Right atrium auricular region (tissue), 2 donors: ENCODE measurements at places on chromosomes 2 and 18. TPM values are rescaled to one million over a fixed set of nuclear protein-coding genes. Genes with fewer than 3 reads are reported as not detected.
A peak's percentile ranks its signal among the peaks of the same experiment; 100 is the strongest.

Gene DIS3L2
- 22.1 TPM for total RNA-seq

Gene MARCHF7
- total RNA-seq = 79.5 TPM

Gene ANTXR1
- total RNA-seq = 52.2 TPM

Gene PRKAG3
- total RNA-seq = 0.19 TPM

Gene PFN4
- 0.39 TPM for total RNA-seq

Gene KIAA2012
- not detected for total RNA-seq

Gene DCC
- not detected for total RNA-seq

Gene PDE6D
- 20.3 TPM for total RNA-seq

- DNase-seq = peak; percentile 76
Observed at GRCh38 chr2:189254268-189254883, 74.8 kb upstream of the COL5A2 start.

GRCh38 chr18:45320724-45321123 lies 294.6 kb upstream of the SLC14A2 start:
- peak; percentile 73 for DNase-seq

- DNase-seq = no peak
Observed at GRCh38 chr18:60070631-60071030, 170.8 kb downstream of the PMAIP1 start.

- no peak for DNase-seq
Observed at GRCh38 chr2:240200230-240201051, 60.0 kb upstream of the OTOS start.

GRCh38 chr2:137826373-137827372 lies 137.6 kb upstream of the HNMT start:
- no peak for DNase-seq

DNA sequence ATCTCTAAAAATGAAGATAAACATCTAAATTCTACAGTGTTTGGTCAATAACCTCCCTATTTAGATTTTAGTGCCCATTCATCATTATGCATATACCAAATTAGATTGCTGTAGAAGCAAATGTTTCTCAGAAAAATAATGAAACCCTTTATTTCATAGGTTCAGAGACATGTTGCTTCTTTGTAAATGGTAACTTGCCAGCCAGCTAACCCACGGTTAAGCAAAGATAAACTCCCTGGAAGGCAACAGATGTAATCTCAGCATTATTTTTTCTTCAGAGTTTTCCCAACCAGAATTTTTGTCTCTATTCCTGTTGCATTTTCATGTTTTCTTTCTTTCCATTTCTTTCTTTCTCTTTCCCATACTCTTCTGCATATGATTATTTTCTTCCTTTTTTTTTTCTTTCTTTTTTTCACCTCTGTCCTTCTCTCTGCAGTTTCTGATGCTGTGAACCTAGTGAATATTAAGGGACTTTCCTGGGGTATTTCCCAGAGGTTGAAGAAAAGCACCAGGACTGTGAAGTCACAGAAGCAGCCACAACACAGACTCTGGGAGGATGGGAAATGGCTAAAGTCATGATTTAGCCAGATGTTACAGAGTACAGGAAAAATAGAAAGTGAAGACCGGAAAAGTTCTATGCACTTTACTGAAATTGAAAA lies 50.0 kb upstream of the DSG1 start:
- no peak for DNase-seq

GRCh38 chr18:13545514-13545913 lies 180.8 kb downstream of the FAM210A start:
- peak; percentile 28 for DNase-seq

GRCh38 chr18:55552526-55553189 lies 35.3 kb downstream of the TCF4 start:
- DNase-seq = no peak

GRCh38 chr2:193141998-193142397 lies 947.3 kb upstream of the TMEFF2 start:
- no peak for DNase-seq

- no peak for DNase-seq
Observed at GRCh38 chr2:230267059-230267458, 41.5 kb downstream of the SP140 start.

GRCh38 chr2:174062934-174063333 lies 97.8 kb upstream of the SP3 start:
- DNase-seq = no peak

DNA sequence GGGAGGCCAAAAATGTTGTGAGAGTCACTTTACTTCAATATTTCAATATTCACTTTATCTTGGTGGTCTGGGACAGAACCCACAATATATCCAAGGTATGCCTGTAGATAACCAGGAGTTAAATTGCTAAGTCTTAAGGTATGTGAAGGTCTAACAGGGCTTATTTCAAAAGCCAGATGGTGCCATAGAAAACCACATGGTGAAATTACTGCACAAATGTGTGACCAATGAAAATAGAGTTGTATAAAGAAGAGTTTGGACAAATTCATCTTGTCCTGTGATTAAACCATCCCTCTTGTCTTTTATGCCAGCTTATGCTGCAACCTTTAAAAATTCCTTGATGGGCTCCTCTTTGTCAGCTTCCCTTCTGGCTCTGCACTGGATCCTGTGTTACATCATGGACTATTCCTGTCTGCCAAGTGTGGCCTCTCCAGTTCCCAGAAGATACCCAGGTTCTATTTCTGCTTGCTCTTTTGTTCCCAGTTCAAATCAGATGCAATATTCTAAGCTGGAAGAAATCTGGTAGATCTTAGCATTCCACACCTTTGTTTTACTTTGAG lies 46.8 kb downstream of the ANTXR1 start:
- no peak for DNase-seq

DNA sequence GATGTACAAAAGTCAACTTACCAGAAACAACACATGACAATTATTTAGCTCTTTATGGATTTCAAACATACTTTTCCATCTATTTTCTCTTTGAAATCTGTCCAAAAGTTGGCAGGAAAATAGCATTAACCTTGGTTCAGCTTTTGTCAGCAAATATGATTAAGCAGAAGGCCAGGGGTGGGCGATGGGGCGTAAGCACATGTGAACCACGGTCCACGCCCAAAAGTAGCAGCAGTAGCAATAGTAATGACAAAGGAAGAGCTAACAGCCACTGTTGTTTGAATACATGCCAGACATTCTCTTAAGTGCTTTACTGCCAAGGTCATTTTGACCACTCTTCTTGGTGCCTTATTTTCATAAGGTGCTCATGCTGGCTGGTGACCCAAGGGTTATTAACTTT lies 73.5 kb downstream of the ANTXR1 start:
- DNase-seq = no peak

GRCh38 chr2:159206736-159207380 lies 79.6 kb downstream of the WDSUB1 start:
- DNase-seq = no peak

- no peak for DNase-seq
Observed at GRCh38 chr2:74252036-74252435, 53.6 kb downstream of the MTHFD2 start.

- DNase-seq = no peak
Observed at GRCh38 chr2:161119483-161119882, 40.7 kb upstream of the TANK start.

GRCh38 chr18:35247412-35248249 lies 6.8 kb downstream of the ZNF397 start:
- DNase-seq = no peak

DNA sequence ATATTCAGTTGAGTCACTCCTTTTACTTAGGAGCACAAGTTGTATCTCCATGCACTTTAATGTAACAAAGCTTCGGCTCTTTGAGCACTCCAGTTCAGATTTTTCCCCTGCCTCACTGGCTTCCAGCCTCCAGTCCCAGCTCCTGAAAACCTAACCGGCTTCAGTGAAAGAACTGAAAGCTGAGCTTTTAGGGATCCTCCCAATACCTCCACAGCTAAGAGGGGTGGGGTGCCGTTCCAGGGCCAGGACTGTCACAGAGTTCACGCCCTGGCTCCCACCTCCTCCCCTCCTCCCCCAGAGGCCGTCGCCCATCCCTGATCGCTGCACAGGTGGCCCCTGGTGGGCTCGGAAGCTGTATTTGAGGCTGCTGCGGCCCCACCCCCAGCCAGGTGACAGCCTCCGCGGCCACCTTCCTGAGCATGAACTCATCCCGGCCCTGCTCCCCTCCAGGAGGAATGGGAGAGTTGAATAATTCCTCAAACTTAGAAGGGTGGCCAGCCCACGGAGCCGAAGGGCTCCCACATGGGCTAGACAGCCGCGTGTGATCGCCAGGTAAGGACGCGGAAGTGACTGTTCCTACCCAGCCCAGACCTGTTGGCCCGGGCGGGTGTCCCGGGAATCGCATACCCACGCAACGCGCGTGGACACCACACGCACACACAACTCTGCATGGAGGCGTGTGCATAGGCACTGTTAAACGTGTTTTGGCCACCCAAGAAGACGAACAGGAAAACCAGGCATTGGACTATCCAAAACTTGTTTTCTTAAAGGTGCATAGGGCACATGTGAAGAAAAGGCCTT lies 1.8 kb downstream of the MYO5B start:
- no peak for DNase-seq

- DNase-seq = no peak
Observed at GRCh38 chr2:188345426-188345825, 53.8 kb downstream of the GULP1 start.

DNA sequence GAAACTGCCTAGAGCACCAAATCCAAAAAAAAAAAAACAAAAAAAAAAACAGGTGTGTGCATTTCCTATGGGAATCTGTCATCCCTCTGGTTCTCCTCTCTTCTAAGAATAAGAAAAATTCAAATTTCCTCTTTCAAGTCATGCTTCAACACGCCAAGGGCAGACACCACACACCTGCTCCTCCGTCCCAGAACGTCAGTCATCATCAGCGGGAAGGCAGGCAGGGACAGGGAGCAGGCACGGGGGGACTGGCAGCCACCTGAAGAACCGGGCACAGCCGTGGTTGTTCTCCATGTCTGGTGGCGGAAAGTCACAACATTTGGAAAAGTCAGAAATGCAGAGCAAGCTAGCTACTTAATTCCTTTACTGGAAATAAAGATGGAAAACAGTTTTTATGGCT lies 214.8 kb downstream of the IKZF2 start:
- no peak for DNase-seq

- DNase-seq = no peak
Observed at GRCh38 chr18:76351961-76352581, 143.0 kb downstream of the ZNF516 start.

DNA sequence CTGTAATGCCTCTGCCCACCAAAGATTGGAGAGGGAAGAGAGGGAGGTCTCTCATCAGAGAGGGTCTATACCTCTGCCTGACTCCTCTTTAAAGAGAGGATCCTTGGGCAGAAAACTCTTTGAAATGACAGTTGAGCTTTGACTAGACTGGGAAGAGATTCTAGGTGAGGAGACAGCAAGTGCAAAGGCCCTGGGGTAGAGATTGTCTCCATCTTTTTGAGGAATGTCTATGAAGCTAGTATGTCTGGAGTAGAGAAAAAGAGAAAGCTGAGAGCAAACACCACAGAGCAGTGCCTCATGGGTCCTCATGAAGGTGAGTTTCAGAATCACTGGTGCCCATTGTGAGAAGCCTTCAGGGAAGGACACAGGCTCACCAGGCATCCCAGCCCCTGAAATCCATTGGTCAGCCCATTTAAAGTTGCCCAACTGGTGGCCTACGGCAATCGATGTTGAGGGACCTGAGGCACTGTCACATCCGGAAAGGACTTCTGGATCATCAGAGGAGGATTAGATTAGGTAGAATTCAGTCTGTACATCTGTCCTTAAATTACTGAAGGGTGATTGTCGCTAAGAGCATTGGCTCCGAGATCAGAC lies 31.5 kb downstream of the LBH start:
- no peak for DNase-seq

DNA sequence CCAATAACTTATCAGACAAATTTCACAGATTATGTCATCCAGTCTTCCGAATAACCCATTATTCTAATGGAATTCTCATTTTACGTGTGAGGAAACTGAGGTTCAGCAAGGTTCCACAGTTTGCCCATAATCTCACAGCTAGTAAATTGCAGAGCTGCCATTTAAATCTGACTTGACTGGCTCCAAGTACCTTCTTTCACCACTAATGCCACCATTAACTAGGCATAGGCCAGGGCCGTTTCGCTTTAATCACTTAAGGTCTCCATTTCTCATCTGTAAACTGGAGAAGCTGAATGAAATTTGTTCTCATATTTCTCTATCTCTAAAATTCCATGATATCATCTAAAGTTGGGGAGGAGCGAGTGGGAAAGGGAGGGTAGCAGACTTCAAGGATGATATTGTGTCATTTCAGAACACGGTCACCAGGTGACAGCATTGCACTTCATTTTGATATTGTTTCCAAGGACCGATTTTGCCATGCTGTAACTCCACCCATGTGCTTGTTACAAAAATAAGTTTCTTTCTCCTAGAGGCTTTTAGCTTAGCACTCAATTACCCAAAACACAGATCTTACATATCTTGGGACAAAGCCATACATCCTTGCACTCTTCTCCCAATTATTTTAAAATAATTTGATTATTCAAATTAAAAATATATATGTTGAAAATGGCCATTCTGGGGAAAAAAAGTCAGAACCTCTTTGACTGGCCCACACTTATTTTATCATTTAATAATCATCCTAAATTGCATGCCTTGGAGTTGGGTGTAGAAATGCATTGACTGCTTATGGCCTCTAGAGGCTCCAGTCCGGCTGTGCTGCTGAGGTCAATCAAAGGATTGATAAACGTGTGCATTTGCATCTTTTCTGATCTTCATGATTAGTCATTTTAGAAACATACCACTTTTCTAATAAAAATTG lies 123.8 kb downstream of the AKAIN1 start:
- DNase-seq = no peak

DNA sequence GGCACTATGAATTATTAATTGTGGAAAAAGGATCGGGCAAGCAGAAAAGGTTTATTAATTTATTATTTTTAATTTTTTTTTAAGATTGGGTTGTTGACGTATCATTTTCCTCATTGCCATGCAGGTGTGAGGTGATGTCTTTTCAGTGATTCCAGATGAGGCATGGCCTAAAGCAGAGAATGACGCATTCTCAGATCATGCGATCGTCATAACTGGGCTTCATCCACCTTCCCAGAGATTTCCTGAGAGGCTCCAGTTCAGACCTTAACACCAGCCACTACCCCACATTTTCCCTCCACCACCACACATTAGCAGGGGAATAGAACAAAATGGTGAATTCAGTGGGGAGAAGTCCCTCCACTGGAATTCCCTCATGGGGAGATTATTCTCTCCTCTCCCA lies 518.4 kb upstream of the SPHKAP start:
- DNase-seq = no peak

DNA sequence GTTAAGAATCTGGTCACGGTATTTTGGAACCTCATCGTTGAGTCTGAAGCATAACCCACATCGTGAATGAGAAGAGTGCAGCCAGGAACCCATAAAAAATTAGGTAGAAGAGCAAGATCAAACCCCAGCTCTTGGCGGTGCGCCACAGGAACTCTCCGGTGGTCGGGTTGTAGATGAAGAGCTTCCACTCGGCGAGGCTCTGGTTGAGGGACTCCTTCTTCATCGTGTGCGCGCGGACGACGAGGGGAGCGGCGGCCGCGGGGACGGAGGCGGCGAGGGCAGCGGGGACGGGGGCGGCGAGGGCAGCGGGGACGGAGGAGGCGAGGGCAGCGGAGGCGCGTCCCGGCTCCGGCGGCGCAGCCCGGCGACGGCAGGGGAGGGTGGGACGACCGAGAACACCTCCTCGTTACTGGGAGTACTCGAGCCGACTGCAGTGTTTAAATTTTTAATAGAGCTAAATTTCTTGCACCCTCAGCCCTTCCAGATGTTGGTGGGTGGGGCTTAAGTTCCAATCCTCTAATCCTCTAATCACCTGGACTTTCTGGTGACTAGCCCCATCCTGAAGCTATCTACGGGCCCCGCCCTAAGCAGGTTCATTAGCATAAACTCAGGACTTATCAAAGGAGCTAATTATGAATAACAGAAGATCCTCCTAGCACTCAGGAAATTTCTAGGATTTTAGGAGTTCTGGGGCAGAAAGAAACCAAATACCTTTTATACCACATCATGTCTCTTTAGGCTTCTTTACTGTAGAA lies 20.4 kb upstream of the PAPOLG start:
- no peak for DNase-seq
